Activated T-cell treated with anti-CD3 and anti-CD28 coated beads for 1 hour (primary cell): ENCODE measurements at places on chromosomes 12 and 14.

DNA sequence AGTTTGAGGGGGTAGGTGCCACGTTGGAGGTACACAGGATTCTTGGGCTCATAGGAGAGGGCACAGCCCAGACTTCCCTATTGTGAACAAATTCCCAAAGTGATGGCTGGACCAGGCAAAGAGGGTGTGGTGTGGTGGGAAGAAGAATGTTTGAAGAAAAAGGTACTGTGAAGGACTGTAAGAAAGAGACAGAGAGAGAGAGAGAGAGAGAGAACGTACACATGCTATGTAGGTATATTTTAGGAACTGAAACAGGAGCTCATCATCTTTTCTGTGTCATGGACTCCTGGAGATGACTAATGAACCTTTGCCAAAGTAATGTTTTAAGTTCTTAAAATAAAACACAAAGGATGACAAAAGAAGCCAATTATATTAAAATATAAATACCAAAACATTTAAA is 24.5 kb downstream of the SLC17A8 start:
- no peak for DNase-seq

DNA sequence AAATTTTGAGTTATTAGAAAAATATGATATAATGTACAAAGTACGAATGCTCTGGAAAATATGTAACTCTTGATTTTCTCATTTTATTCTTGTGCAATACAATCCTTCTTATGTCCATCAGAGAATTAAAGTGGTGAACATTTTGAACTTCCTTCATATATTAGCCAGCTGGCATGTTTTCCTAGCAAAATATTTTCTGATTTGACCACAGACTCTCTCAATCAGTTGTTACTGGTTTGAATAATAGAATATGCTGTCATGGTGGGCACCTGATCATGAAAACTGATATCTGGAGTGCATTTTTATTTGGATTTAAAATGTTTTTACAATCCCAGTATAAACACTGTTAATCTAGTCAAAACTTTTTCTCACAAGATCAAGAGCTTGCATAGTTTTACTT is 24.2 kb downstream of the PARPBP start:
- DNase-seq: no peak

- DNase-seq: no peak
Observed at GRCh38 chr14:91237219-91237618, 7.3 kb downstream of the GPR68 start.

DNA sequence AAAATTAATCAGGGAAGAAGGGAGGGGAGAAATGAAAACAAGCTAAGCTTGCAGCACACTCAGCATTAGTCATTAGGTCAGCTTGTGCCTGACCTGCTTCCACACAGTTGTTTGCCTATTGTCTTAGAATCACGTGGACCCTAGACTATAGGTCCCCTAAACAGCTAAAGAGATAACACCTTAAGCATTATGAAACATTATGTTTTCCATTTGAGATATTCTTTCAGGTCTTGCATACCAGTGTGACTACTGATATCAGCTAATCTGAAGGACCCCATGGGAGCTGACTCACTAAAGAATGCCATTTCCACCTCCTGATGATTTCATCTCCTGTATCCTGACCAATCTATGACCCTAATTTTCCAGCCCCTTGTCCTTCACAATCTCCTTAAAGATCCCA is 154.1 kb upstream of the FUT8 start:
- no peak for DNase-seq

- no peak for DNase-seq
Observed at GRCh38 chr14:44010071-44010470, 497.0 kb downstream of the FSCB start.

DNA sequence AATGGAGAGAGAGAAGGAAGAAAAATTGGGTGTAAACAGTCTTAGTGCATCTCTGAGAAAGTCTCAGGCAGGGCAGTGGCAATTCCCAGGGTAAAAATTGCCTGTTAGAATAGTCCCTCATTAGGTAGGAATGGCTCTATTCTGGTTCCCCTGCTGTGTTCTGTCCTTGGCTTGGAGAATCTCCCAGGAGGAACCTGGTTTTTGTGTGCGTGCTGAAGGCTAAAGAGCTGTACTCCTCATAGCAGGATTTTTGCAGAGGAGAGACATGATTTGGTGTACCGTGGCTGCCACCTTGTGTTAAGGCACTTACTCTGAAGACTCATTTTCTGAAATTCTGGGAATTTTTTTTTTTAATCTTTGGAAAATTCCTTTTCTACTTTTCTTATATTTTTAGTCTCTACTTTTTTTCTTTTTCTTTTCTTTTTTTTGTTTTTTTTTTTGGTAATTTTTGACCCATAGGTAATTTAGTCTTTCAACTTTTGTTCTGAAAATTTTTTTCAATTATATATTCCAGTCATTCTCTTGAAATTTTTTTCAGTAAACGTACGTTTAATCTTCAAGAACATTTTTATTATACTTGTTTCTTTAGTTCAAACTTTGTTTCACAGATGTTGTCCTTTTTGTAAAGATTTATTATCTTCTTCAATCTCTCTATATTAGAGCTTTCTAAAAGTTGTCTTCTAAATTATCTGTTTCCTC is 63.8 kb downstream of the FBXO33 start:
- DNase-seq: no peak

DNA sequence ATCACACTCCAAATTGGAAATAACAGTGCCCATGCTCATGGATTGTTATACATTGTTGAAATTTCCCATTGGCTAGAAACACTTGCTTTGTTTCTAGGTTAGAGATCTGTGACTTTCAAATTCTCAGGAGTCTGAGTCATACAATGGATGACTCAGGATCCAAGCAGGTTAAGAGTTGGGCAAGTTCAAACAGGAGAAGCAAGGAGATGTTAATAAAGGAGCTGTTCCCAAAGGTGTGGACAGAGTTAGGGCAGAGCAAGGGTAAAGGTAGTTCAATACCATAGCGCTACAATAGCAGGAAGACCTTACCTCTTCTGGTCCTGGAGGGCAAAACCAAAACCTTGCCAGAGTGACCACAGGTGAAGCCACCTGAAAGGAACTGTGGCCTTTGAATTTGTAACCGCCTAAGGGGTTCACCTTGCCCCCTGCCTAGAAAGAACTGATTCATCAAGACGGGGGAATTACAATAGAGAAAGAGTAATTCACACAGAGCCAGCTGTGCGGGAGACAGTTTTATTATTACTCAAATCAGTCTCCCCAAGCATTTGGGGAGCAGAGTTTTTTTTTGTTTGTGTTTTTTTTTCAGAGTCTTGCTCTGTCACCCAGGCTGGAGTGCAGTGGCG is 4.2 kb upstream of the AMN1 start:
- no peak for DNase-seq

DNA sequence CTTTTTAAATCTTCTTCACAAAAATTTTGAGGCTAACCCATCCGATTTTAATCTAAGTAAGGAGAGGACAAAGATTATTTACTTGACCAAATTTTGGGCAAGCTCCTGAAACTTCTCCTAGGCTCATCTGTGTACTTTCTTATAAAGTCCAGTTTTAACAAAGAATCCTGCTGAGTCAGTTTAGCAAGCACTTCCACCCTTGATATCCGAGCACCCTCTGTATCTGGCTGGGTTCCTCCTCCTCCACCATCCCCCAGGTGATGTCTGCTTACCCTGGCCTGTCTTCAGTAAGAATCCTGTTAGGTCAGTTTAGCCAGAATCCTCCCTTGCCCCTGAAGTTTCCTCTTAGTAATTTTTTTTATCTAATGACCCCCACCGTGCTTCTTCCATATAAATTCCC is 140.5 kb downstream of the PHLDA1 start:
- no peak for DNase-seq

- DNase-seq: no peak
Observed at GRCh38 chr12:6925540-6926279, 2.0 kb upstream of the ATN1 start.

GRCh38 chr12:26801486-26801885 is 31.5 kb downstream of the ITPR2 start:
- DNase-seq: no peak

DNA sequence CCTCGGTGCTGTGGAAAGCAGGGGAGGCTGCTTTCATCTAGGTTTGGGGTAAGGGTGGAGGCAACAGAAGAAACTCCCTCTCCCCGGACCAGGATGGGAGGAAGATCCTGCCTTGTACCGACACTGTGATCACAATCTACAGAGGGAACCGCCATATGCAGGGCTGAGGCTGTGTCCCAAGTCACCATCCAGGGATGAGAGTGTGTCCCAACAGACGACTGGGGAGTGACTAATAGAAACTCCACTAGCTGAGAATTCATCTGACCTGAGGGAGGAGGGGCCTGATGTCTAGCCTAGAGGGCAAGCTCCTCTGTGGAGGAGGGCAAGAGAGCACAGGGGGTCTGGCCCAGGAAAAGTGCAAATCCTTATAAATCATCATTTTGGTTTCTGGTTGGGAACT is 172.4 kb downstream of the CALM1 start:
- no peak for DNase-seq

GRCh38 chr12:106445959-106446358 is 88.4 kb downstream of the POLR3B start:
- DNase-seq: no peak

DNA sequence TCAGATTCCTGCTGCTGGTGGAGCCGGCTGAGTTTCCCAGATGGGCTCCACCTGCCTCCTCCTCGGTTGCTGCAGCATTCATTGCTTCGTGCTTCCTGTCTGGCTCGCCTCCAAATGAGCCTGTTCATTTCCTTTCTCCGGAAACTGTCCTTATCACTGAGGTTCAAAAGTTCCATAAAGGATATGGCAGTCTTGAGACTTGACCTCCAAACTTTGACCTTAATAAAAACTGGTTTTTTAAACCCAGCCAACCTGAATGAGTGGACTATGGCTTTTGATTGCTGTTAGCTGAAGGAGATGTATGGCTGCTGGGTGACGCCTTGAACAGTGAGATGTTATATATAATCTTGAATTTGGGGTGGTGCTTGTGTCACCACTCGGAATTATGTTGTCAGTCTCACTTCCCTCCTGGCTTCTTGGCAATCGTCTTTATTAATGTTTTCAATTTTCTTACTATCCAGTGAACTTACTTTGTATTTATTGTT is 62.7 kb downstream of the RASSF3 start:
- no peak for DNase-seq
